ENCODE measurements at places on chromosomes 6 and 20.

DNA sequence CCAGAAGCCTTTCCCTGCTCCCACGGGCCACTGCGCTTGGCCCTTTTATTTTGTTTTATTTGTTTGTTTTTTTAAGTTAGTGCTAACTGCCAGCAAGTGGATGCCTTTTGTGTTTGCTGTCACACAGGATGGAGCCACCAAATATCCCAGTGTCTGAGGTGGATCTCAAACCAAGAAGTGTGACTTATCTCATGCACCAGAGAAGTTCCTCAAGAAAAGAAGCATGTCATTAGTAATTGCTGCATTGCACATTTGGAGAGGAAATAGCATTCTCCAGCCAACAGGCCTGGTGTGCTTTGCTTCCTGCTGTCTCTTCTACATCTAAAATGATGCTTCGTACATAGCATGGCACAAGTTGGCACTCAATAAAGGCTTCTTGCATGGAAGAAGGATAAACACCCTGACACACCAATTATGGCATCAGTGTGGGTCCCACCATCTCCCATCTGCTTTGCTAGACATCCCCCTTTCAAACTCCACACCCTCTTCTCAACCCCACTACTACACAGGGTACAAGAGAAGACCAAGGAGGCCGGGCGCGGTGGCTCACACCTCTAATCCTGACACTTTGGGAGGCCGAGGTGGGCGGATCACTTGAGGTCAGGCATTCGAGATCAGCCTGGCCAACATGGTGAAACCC lies 1.9 kb upstream of the ATP9A start:
- H3K4me1 ChIP-seq, result peaks cover 7% of the 10 kb centered on the region
- H3K27ac ChIP-seq, result peak overlapping the region; percentile 44
- H3K36me3 ChIP-seq, result no peaks in the 10 kb centered on the region
- peak overlapping the region; percentile 57 for H3K4me3 ChIP-seq
- no peaks in the 10 kb centered on the region for H3K27me3 ChIP-seq

GRCh38 chr6:93916716-93917115 lies 497.4 kb upstream of the EPHA7 start:
- no peaks in the 10 kb centered on the region for H3K4me1 ChIP-seq
- no peak for DNase-seq
- H3K4me3 ChIP-seq, result no peak overlapping the region
- H3K27ac ChIP-seq, result no peak overlapping the region
- no peaks in the 10 kb centered on the region for H3K27me3 ChIP-seq

DNA sequence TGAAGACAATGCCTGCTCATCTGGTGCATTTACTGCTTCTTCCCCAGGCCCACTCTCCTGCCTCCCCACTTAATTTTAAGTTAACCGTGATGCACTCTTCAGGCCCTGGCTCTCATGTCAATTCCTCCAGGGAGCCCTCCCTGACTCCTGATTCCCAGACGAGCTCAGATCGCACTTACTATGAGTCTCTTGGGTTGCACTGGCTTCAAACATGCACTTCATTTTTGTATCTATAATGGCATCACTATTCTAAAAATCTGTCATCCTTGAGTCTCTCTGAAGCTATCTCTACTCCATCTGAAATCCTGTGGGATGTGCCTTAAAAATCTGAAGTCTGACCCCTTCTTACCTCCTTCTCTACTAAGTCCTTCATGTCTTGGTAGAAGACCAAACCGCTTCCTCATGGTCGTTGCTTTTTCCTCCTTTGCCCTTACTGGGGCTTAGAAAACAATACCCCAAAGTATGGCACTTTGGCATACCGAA lies 24.7 kb downstream of the COX4I2 start:
- H3K4me1 ChIP-seq, result peaks cover 19% of the 10 kb centered on the region
- H3K27me3 ChIP-seq, result no peaks in the 10 kb centered on the region
- DNase-seq, result no peak
- H3K27ac ChIP-seq, result peak overlapping the region; percentile 84

GRCh38 chr6:12749531-12750379 lies 33.2 kb downstream of the PHACTR1 start:
- H3K27ac ChIP-seq, result no peak overlapping the region
- peaks cover 84% of the 10 kb centered on the region for H3K27me3 ChIP-seq
- DNase-seq, result no peak
- no peaks in the 10 kb centered on the region for H3K36me3 ChIP-seq

DNA sequence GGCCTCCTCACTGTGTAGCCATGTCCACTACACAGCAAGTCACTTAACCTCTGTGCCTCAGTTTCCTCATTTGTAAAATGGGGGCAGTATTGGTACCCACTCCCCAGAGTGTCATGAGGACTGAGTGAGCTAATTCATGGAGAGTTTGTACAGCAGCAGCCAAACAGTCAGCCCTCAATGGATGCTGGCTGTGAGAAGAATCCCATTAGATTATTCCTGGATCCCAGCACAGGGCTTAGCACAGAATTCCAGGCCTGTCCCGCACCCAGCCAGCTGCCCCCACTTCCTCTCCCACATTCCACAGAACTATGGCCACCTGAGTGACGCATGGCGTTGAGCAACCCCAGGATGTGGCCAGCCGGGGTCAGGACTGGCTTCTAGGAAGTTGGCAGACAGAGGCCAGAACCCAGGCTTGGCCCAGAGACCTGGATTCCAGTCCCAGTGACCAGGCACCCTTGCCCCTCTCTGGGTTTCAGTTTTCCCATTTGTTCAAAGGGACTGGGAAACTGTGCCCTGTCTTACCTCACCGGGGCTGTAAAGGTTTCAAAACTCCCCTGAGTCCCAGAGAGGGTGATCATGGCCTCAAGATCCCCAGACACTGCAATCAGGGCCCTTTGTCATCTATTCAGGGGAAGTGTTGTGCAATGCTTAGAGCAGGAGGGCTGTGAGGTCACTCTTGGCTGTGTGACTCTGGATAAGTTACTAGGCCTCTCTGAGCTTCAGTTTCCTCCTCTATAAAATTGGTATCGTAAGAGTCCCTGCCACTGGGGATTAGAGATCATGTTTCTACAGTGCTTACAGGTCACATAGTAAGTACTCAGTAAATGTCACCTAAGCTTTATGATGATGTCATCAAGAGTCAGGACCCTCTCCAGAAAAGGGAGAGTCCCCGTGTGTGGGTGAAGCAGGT lies 3.0 kb upstream of the TGM2 start:
- no peaks in the 10 kb centered on the region for H3K36me3 ChIP-seq
- H3K27me3 ChIP-seq, result no peaks in the 10 kb centered on the region

DNA sequence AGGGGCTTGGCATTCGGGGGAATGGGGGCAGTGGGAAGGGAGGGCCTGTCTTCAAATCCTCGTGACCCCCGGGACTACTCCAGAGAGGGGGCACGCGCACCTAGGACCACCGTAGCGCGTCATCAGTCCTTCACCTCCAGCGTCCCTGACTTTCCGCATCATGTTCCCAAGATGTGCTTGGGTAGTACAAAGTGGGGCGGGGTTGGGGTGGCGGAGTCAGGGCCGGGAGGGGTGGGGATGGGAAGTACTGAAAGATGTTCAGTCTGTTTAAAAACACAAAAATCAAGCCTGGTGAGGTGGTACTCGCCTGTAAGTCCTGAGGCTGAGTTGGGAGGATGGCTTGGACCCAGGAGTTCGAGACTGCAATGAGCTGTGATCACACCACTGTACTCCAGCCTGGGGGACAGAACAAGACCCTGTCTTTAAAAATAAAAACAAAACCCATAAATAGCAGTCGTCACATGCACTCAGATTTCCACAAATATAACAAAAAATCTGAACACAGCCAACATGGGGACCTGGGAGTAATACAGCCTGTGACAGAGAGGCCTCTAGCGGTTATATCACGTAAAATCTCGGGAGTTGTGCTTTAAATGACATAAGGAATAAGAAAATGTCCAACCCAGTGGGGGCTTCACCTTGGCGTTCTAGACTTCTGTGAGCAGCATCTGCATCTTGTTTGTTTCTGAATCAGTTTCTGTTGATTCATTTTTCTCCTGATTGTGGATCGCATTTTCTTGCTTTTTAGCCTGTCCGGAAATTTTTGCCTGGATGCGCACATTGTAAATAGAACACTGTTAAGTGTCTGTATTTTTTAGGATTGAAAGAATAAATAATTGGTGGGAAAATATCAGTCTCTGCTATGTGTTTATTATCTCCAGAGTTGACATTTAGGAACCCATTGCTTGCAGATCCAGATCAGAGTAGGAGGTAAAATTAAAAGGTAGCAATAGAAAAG lies 698 bp upstream of the LRP11 start:
- H3K27me3 ChIP-seq, result peaks cover 6% of the 10 kb centered on the region
- H3K36me3 ChIP-seq, result no peaks in the 10 kb centered on the region
- no peak for DNase-seq
- peaks cover 14% of the 10 kb centered on the region for H3K4me1 ChIP-seq
- peak overlapping the region; percentile 66 for H3K4me3 ChIP-seq

- H3K36me3 ChIP-seq, result no peaks in the 10 kb centered on the region
- peaks cover 26% of the 10 kb centered on the region for H3K4me1 ChIP-seq
- peaks cover 17% of the 10 kb centered on the region for H3K27me3 ChIP-seq
- no peak overlapping the region for H3K27ac ChIP-seq
- no peak for DNase-seq
- H3K4me3 ChIP-seq, result no peak overlapping the region
Measured at GRCh38 chr6:167113935-167114910, 8.7 kb upstream of the CCR6 start.

DNA sequence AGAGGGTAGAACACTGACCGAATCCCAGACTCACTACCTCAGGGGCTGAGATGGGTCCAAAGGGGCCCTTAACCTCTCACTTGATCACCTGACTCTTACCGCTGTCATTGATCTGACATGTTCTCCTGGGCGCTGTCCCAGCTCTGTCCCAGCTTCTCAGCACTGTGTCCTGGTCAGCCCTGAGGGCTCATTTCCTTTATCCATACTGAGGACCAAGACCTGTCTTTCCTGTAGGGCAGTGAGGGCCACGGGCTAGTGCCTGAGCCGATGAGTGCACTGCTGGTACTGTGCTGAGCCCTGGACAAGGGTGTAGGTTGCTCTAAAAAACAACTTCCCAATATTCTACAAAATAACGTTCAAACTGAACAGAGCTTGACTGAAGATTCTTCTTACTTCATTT lies 131.5 kb downstream of the MTHFD1L start:
- peaks cover 38% of the 10 kb centered on the region for H3K4me1 ChIP-seq
- H3K27me3 ChIP-seq, result no peaks in the 10 kb centered on the region
- H3K4me3 ChIP-seq, result no peak overlapping the region
- peak overlapping the region; percentile 57 for H3K27ac ChIP-seq

DNA sequence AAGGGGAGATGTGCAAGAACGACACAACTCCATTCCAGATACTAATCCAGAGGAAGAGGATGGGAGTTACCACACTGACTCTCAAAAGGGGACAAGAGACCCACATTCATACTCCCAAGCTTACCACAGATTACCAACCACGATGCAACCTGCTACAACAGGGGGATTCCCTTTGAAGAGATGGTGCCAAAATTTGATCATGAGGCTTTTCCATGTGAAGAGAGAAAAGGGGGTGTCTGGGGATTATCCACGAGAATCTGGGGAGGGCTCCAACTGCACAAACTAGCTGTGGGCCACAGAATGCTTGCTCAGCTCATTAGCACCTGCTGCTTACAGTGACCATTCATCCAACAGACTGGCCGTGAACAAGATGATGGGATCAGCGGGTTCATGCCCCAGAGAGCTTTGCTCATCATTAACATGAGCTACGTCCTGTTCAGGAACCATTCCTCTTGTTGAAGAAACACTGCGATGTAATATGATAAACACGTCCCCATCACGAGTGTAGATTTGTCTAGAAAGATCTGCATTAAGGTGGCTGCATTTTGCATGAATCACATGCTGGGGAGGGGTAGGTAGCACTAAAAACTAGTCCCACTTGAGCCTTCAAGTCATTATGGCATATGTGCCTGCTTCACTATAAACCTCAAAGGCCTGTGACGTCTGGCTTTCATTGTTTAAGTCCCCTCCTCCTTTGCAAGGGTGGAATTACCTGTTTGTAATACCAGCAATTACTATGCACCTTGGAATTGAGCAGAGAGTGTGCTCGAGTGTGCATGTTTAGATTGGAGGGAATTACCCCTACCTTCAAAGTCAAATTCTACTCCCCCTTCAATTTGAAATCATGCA lies 4.0 kb downstream of the PLAGL2 start:
- H3K27ac ChIP-seq, result peak overlapping the region; percentile 91
- DNase-seq, result no peak
- no peaks in the 10 kb centered on the region for H3K27me3 ChIP-seq

DNA sequence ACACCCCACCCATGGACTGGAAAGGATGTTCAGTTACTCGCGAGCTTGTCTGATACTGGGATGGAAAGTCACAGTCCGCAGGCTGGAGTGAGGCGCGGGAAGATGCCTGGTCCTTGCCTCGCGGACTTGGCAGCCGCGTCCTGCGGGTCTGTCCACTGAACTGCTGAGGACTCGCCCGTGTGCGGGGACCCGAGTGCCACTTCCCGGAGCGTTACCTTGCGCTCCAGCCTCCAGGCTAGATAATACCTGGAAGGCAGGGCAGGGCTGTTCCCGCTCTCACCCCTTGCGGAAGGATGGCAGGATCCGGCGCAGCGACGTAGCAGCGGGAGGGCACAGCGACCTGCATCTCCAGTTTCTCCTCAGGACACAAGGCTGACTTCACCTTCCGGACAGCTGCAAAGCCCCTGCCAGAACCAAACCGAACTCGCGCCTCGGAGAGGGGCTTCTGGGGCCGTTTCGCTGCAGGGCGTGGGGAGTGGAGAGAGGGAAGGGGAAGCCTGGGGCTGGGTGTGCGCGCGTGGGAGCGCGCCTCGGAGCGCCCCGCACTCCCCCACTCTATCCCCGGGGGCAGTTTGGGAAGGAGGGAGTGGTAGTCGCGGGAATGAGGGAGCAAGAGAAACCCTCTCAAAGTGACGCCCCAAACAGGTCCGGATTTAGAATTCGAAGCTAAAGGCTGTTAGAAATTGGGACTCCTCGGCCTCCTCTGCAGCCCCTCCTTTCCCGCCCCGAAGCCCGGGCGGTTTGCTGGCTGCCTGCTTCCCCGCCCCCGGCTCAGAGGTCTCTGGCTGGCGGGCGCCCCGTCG lies at the start of gene KCNQ5:
KCNQ5 (plus strand) TSS at position 774 of the 803 bp plus-strand sequence.
- peaks cover 37% of the 10 kb centered on the region for H3K4me1 ChIP-seq
- no peak within 1 kb of the TSS for H3K27ac ChIP-seq
- DNase-seq, result no peak
- peak within 1 kb of the TSS; percentile 83 for H3K4me3 ChIP-seq
- peaks cover 49% of the 10 kb centered on the region for H3K27me3 ChIP-seq

DNA sequence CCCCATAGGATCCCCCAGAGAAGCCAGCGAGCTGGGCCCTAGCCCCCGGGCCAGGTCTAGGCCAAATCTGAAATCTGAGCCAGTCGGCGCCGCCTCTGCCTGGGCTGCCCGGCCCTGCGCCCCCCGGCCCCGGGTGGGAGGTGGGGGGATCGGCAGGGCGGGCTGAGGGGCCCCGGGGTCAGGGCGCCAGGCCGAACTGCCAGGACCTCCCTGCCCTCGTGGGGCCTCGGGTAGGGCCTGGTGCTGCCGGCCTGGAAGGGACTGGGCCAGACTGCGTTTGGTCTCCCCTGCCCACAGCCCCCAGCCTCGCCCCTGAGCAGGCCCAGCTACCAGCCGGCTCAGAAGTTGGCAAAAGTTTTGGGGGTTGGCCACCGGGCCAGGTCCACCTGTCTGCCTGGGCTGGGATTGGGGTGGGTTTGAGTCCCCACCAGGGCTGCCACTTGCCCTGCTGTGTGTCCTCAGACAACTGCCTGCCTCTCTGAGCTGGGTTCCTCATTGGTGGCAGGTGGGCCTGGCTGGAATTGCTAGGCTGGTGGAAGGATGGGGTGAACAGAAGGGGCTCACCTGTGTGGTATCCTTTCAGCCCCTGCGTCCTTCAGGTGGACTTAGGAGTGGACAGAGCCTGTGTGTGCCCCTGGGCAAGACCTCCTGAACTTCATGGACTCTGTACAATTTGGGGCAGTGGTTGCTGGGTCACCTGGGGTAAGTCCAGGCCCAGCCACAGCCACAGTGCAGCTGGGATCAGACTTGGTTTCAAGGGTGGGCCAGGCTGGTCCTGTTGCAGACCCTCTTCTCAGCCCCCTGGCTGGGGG lies 801 bp downstream of the SRC start:
- H3K27ac ChIP-seq, result peak overlapping the region; percentile 83
- H3K27me3 ChIP-seq, result no peaks in the 10 kb centered on the region
- peaks cover 28% of the 10 kb centered on the region for H3K4me1 ChIP-seq
- peak overlapping the region; percentile 60 for H3K4me3 ChIP-seq

Measured in mesothelial cell of epicardium (in vitro differentiated cells).